ENCODE measurements at places on chromosomes 16 and 17.

DNA sequence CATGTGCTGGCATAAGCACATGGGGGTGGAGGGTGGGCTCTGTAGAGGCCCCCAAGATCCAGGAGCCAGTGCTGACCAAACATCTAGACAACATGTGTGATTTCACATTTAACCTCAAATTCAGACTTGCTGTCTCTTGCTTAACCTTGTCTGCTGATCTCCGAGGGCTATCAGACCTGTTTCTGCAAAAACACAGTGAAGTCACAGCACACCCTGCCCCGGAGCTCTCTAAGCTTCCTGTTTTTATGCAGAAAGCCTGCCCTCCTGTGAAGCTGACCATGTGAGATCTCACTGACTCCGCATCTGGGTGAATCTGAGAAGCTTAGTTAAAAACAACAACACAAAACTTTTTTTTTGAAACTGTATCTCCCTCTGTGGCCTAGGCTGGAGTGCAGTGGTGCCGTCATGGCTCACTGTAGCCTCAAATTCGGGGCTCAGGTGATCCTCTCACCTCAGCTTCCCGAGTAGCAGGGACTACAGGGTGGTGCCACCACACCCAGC is 6.6 kb upstream of the DPEP2 start:
- peak; percentile 86 for DNase-seq

GRCh38 chr17:36470499-36470898 is 16.0 kb upstream of the ZNHIT3 start:
- no peak for DNase-seq

DNA sequence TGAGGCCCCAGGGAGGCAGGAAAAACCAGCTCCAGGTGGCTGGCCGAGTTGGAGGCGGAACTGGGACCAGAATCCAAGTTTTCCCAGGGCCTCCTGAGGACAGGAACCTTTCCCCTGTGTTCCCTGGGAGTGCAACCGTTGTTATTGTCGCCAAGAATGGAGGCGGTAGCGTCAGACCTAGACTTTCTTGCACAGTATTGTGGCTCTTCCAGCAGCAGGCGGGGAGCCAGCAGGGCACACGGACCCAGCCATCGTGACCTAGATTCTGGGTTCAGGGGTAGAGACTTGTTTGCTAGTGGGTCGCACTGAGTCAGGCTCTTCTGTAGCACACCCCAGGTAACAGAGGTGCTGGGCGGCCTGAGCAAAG is 667 bp upstream of the KIF19 start:
- no peak for DNase-seq

- DNase-seq: no peak
Measured at GRCh38 chr17:70920416-70920815, 751.1 kb downstream of the KCNJ2 start.

DNA sequence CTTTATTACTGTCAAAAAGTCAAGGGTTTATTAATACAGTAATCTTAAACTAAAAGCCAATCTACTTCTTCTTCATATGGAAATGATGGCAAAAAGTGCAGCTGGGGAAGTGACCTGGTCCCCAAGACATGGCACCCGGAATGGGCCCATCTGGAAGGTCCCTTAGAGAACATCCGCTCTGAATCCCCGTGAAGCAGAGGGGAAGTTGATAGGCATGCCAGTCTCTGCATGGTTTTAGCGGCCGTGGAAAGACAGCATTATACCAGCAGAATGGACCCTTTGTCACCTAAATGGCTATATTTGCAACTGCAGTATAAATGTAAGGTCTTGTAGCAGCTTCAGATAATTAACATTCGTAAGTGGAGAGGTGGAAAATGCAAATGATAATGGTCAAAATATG is 32.4 kb downstream of the COTL1 start:
- no peak for DNase-seq

- DNase-seq: no peak
Measured at GRCh38 chr17:43377056-43377810, 21.6 kb upstream of the ARL4D start.

DNA sequence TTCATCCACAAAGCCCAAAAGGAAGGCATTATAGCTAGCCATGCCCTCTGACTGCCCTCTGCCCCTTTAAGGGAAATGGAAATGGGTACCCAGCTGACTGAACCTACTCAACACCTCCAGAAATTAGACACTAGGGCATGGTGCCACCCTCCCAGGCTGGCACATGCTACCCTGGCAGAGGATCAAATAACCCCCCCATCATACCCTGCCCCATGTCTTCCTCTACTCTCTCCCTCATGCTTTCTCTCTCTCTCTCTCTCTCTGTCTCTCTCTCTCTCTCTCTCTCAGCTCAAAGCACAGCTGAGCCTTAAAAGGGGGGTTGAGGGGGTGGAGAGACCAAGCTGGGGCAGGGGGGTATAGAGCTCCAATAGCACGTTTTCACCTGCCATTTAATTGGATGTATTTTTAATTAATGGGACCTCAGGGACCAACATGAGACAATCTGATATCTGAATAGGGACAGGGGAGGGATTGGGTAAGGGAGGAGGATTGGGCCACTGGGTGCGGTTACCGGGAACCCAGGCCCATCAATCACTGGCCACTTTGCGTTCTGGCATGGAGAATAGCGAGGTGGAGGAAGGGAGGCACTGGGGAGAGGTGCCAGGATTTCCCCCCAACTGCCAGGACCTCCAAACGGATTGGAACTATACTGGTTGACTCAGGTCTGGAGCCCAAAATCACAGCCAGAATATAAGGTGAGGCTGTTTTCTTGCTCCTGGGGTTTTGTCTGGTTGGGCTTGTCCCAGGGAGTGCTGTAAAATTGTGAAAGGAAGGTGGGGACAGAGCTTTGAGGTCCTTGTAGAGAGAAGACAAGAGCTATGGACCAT is 57.8 kb downstream of the NEUROD2 start:
- no peak for DNase-seq

DNA sequence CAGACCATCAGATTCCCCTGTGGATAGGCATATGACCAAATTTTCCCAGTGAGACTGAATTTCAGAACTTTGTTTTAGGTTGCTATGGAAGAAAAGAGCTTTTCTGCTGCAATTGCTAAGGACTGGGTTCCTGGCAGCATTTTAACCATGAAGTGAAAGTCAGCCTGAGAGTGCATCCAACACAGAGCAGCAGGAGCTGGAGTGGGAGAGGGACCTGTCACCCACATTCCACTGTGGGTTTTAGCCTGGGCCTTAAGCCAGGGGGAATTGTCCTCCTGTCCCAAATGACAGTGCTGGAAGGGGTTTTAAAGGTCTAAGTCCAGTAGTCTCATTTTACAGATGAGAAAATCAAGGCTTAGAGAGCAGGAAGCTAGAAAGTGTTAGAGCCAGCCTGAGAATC is 203.5 kb upstream of the N4BP1 start:
- DNase-seq: no peak

- peak; percentile 71 for DNase-seq
Measured at GRCh38 chr16:87580855-87581261, 21.4 kb upstream of the JPH3 start.

DNA sequence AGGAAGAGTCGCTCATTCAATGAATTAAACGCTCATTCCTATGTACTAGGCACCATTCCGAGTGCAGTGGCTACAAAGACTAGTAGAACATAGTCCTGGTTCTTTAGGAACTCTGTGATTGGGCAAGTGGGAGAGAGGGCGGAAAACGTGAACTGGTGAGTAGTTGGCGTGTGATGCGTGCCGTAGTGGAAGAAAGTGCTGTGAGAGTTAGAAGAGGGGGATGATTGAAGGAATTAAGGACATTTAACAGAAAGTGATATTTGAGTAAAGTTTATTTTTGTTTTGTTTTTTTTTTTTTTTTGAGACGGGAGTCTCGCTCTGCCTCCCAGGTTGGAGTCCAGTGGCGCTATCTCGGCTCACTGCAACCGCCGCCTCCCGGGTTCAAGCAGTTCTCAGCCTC is 7.9 kb upstream of the SLFN14 start:
- DNase-seq: peak; percentile 80

DNA sequence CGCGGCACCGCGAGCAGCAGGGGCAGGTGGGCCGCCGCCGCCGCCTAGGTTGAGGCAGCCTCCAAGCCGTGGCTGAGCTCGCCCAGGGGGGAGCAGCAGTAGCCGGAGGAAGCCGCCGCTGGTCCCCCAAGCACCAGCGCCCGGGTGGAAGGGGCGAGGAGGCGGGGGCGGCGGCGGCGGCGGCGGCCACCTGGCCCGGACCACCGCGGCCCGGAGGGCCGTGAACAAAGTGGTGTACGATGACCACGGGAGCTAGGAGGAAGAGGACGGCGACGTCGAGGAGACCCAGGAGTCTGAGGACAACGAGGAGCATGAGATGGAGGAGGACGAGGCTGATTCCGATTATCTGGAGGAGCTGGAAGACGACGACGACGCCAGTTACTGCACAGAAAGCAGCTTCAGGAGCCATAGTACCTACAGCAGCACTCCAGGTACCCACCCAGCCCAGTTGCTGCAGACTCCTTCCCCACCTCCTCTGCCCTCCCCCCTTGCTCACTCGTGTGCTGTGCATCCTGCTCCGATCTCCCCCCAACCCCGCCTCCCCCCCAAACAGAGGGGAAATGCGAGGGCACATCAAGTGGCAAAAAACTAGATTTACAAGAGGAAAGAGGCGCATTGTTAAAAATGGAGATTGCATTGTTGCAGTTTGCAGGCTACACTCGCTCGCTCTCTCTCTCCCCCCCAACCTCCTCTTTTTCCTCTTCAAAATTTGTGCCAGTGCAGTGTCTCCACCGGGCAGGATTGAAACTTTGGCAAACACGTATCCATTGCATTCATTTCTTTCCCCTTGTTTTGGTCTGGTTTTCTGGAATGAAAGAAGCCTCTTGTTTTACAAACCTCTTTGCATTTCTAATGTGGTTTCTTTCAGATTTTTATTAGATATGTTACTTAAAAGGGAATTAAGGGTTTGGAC is 41.8 kb upstream of the AMZ2 start:
- DNase-seq: no peak

DNA sequence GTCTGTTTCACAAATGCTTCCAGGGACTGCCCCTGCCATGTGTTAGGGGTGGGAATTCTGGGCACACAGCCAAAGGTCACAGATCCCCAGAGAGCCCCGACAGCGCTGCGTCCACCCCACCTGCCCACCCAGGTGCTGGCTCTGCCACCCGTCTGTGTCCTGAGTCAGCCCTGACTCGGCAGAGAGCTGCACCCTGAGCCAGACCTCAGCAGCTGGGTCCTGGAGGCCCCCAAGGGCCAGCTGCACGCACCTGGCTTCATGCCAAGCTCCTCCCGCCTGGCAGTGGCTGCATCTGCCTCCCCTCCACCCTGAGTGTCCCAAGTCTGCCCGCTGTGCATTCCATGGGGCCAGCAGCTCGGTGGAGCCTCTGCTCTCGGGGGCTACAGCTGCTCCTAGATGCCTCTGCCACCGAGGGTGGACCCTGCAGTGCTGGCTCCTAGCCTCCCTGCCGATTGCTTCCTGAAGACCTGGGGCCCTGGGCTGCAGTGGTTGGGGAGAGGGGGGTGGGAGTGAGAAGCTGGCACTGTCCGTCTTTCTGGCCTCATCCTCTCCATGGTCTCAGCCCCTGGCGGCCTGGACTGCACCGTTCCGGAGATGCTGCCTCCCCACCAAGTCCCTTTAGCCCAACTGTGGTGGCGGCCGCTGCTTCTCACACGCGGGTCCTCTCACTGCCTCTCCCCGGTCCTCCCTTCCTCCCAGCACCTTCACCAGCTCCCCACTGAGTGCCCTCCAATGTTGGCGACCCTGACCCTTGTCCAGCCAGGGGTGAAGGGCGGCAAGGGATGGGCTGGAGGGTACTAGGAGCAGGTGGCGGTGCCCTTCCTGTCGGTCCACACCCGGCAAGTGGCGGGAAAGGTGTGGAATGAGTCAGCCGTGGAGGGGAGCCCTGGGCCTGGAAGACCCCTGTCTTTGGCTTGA is 3.0 kb downstream of the SECTM1 start:
- DNase-seq: no peak

DNA sequence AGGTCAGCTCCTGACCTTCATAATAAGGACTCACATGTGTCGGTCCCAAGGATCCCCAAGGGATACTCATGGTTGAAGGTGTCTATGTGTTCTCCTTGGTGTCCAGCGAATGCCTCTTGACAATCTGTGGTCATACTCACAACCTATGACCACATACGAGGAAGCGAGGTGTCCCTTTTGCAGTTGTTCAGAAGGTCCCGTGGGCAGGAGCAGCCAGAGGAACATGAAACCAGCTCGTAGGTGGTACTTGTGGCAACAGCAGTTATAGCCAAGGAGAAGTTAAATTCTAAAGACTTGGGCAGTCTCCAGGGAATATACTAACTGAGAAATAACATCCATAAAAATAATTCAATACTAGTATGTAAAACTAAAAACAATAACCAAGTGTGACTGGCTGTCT is 685.3 kb downstream of the WWOX start:
- DNase-seq: no peak

DNA sequence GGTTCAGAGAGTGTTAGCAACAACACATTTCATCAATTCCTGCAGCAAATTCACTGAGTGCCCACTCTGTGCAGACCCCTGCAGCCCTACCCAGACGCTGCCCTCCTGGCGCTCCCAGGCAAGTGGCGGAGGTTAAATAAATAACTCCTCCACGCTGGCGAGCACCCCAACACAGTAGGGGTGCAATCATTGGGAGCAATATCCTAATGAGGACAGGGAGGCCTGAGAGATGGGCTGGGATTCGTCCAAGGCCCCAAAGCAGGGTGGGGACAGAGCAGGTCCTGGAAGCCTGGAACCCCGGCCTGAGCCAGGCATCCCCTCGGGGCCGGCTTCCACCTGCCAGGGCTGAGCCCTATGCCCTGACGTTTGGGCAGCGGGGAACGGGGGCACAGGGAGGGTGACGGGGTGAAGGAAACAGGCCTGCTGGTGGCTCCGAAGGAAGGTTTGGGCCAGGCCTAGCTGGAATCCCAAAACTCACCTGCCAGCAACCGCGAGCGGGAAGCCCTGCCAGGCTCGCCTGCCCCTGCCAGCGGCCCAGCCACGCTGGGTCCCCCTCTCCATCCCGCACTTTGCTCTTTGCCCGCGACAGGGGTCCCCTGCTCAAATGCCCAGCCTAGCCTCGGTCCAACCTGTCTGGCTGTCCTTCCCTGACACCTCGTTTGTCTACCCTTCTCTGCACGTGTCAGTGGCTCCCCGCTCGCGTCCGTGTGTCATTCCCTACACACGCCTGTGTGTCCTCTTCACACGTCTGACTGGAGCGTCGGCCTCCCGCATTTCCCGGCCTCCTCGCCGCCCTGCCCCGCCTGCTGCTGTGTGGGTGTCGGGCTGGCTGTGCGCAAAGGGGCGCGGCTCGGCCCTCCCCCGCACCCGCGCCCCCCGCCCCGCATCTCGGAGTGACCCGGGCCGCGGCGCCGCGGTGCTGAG is 721 bp upstream of the BEAN1 start:
- DNase-seq: no peak

GRCh38 chr16:11639925-11640899 is 28.0 kb upstream of the SNN start:
- DNase-seq: peak; percentile 99

DNA sequence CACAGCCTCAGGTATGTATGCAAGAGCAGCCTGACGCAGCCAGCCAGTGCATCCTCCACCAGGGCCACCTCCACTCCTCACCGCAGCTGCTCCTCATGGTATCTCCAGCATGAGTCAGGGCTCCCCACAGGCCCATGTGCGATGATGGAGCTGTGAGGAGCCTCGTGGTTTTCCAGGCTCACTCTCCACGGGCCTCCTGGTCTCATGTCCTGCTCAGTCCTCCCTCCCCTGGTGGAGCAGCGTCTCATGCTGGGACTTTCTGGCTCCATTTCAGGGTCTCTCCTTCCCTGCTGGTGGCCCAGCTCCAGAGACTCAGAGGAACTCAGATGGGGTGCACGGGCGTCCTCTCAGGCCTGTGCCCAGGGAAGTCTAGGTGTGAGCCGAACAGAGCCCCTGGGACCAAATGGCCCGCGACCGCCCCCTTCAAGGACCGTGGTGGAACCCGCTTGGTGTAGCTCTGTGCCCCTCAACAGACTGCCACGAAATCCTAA is 70.4 kb downstream of the METRNL start:
- DNase-seq: no peak

All from iris pigment epithelial cell (primary cell).